ENCODE measurements at places on chromosomes 6 and 20.

DNA sequence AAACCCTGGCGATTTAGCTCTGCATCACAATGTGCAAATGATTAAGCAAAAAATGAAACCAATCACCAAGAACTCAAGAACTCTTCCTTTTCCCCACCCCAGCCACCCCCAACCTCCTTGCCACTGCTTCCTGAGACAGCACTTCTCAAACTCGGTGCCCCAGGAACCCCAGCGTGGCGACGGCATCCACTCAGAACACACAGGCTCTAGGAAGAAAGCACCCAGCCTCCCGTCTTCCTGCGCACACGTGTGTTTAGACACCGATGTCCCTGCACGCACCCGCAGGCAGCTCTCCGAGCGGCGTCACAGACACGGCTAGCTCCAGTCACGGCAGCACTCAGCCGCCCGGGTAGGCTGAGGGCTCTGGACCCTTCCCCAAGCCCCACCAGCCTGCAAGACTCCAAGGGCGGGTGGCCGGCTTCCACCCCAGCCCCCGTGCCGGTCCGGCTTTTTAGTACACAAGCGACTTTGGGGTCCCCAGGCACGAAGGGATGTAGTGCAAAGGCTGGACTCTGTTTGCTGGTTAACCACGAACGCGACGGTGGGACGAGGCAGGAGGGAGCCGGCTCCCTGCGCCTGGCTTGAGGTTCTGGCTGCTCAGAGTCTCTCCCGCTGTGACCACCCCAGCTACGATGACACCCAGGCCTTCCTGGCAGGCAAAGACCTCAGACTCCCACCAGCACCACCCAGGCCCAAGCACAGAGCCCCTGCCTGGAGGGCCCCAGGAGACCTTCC, 51.9 kb downstream of the KCNQ2 start:
- DNase-seq, result no peak

DNA sequence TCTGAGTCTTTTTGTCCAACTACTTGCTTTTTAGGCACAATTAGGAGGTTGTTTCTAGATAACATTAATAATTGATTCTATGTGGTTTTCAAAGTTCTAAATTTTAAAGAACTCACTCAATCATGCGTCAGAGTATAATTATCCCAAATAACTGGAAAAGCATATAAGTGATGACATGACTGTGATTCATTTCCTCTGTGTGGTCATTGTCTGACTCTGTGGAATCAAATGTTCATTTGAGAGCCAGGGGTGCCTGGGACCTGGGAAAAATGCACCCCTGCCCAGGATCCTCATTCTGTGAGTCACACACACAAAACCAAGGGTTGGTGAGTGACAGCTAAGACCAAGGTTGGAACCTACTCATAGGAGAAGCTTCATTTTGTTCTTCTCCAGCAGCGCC, 127.1 kb upstream of the MLIP start:
- DNase-seq, result no peak

- no peak for DNase-seq
These were observed 16.1 kb downstream of the DYNLRB1 start for GRCh38 chr20:34532320-34532719.

DNA sequence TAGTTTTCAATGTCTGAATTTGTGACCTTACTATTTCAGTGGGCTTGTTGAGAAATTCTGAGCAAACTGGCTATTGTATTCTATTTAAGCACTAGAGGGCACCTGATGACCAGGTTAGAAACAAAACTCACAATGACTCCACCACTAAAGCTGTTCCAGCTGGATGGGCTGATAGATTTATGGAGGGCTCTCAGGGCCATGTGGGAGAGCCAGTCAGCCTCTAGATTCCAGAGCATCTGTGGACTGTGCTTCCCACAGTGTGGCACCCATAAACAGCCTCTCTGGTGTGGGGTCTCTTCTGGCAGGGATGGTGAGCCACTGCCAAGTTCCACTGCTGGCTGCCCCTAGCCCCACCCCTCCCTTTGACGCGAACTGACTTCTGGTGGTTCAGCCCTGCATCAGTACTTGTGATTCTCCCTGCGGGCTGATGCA, 29.2 kb downstream of the C6orf58 start:
- DNase-seq, result peak; percentile 35

- no peak for DNase-seq
These were observed 15.6 kb downstream of the SRPK1 start for GRCh38 chr6:35905141-35905785.

DNA sequence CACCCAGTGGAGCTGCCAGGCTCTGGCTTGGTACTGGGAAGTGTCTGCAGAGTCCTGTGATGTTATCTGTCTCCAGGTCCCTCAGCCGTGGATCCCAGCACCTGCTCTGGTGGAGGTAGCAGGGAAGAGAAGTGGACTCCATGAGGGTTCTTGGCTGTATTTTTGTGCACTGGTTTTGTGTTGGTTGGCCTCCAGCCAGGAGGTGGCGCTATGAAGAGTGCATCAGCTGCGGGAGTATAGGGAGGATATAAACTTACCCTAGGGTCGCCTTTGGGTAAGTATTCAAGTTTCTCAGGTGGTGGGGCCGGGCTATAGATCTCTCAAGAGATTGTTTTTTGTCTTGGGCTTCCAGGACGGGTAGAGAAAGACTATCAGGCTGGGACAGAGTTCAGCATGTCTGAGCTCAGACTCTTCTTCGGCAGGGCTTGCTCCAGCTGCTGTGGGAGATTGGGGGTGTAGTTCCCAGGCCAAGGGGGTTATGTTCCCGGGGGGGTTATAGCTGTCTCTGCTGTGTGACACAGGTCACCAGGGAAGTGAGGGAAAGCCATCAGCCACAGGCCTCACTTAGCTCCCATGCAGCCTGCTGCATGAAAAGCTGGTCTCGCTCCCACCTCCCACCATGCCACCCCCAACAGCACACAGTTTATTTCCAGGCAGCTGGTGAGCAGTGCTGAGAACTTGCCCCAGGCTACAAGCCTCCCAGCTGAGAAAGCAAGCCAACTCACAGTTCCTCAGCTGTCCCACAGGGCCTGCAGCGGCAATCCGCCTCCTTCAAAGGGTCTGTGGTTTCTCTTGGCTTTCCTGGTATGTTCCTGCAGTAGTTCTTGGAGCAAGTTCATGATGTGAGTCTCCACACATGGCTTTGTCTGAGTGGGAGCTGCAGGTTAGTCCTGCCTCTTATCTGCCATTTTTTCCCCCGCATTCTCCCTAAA, 115.7 kb downstream of the AIG1 start:
- no peak for DNase-seq

GRCh38 chr6:110690106-110690654, 125.1 kb downstream of the CDK19 start:
- no peak for DNase-seq

GRCh38 chr6:121917834-121918559, 481.5 kb upstream of the HSF2 start:
- DNase-seq, result no peak

DNA sequence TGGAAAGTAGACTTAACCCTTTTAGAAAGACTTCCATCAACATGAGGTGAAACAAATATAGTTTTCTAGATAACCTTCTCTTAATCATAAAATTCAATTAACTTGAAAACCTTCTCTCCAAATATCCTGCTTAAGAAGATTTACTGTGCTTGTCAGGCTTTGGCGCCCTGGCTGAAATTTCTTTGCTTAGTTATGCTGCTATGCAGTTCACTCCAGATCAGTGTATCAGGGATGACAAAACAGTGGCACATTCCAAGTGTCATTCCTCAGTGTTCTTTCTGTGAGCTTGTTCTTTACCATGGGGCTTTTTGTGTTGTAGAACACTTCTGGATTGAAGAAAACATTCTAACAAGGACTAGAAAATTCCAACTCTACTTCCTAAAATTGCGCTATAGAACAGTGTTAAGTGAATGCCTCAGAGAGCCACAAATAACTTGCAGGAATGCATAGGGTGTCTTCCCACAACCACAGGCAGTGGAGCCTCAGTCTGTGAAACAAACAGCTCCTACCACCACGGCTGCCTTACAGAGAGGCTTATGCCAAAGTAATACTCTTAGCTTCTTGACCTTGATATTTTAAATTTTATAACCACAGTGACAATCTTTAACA, 443.6 kb downstream of the CDC5L start:
- DNase-seq, result no peak

GRCh38 chr20:43942667-43943285, 28.1 kb downstream of the TOX2 start:
- DNase-seq, result no peak

- no peak for DNase-seq
These were observed 45.6 kb upstream of the FYN start for GRCh38 chr6:111918825-111919224.

Data from iPS DF 6.9 (cell line).